ENCODE measurements at places on chromosomes 13 and 19.

- peak; percentile 77 for DNase-seq
Observed at GRCh38 chr19:17429641-17430113, 9.8 kb downstream of the MVB12A start.

DNA sequence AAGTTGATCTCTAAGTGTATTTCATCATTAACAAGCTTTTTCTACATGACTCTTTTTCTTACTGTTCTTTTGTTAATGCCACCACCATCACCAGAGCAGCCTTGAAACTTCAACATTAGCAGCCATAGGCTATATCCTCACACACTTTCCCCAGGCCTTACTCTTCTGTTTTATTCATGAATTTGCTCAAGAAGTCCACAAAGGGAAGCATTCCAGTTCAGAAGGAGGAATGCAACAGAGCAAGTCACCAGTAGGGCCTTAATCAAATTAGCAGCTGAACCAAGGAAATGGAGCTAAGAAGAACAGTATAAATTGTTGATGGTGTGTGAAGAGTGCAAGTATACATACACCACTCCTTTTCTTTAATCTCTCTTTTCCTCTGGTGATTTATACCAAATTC is 223.1 kb downstream of the NBEA start:
- DNase-seq = no peak

DNA sequence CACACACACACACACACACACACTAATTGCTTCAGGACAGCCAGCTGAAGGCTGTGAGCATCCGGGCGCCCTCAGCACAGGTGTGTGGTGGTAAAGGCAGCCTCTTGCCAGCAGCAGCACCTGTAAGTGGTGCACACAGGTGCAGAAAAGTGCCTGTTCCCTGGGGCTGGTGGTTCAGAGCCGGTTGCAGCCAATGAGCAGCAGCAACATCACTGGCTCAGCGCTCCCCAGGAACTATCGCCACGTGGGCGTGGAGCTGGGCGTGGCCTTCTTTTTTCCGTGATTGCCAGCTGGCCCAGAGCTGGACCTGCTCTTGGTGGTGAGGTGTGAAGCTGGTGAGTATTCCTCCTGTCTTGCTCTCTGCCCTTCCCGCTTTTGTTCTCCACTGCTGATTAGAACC is at the start of gene NLRP5:
Gene NLRP5 (plus strand): TSS at position 289 of the 400 bp plus-strand sequence.
- no peak for DNase-seq

GRCh38 chr13:36709136-36709890 is 35.5 kb downstream of the SERTM1 start:
- DNase-seq = no peak

GRCh38 chr13:60837806-60838205 is 440.8 kb downstream of the TDRD3 start:
- DNase-seq = no peak

GRCh38 chr13:66468656-66469055 is 761.5 kb downstream of the PCDH9 start:
- no peak for DNase-seq

DNA sequence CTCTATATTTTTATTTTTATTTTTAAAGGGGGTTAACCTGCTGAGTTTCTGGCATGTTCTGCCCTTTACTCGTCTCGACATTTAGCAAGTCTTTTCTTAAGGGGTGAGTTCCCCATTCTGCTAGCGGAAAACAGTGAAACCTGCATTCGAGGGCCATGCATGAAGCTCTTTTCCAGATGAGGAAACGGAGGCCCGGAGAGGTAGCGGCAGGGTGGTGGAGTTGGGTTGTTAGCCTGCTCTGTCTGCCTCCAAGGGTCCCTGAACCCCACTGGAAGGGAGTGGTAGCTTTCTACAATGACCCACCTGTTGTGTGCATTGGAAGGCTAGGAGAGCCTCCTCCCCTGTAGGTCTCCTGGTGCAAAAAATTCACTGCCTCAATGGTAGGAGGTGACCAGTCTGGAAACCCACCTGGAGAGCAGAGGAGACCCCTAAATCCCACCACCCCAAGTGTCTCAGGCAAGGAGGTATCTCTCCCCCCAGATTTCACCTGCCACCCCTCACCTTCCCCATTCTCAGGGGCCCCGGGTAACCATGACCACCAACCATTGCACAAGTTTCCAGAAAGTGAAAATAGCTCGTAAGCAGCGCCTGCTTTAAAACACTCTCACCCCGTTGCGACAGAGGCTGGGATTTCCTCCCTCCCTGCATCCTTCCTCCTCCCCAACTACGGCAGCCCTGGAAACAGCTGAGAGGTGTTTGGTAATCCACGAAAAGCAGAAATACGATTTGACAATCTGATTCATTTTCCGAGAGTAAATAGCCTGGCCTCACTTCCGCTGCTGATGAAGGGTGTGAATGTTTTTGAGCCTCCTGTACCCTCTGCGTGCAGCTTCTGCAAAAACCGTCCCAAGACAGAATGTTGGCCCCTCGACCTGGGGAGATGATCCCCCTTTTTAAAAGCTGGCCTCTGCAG is 3.5 kb downstream of the KLF2 start:
- peak; percentile 84 for DNase-seq

GRCh38 chr13:66128692-66129269 is 1101.4 kb downstream of the PCDH9 start:
- no peak for DNase-seq

DNA sequence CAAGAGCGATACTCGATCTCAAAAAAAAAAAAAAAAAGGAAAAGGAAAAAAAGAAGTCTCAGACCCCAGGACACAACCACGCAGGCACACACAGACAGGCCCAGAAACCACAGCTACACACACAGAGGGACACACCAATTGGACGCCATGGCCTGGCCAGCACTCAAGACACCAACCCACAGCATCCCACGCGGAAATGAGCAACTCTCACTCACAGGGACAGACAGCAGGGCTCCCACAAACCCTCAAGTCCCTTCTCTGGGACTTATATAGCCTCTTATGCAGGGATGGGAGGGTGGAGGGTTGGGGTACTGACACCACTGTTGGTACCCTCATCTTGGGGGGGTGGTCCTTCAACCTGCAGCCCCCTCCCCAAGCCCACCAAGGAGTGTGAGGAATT is 5.9 kb downstream of the NOTCH3 start:
- DNase-seq = no peak

DNA sequence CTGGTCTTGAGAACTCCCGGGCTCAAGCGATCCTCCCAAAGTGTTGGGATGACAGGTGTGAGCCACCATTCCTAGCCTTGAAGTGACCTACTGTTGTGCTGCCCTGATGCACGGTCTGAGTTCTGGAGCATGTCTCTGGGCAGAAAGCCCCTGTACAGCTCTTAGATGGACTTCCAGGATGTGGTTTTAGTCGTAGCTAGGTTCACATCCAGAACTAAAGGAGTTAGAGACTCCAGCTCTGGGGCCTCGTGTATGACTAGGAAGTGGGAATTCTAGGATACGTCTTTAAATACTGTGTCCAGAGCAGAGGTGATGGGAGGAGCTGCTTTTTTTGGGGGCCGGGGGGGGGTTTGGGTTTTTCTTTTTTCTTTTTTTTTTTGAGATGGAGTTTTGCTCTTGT is 12.2 kb downstream of the UPF1 start:
- DNase-seq = no peak

DNA sequence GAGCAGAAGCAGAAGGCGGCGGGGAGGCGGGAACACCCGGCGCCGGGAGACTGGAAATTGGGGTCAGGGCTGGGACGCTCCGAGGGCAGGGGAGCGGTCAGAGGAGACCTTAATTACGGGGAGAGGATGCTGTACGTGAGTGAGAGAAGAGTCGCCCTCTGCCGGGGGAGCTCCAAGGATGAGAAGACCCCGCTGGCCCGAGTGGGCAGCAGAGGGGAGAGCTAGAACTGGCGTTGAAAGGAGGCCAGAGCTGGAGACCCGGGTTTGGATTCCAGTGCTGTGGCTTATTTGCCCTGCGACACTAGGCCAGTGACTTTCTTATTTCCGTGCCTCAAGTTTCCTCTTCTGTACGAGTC is 536 bp downstream of the FAM32A start:
- DNase-seq = no peak

GRCh38 chr13:50596156-50596555 is 247.3 kb downstream of the DLEU7 start:
- no peak for DNase-seq

GRCh38 chr13:23449398-23450162 is 16.1 kb upstream of the SACS start:
- no peak for DNase-seq

DNA sequence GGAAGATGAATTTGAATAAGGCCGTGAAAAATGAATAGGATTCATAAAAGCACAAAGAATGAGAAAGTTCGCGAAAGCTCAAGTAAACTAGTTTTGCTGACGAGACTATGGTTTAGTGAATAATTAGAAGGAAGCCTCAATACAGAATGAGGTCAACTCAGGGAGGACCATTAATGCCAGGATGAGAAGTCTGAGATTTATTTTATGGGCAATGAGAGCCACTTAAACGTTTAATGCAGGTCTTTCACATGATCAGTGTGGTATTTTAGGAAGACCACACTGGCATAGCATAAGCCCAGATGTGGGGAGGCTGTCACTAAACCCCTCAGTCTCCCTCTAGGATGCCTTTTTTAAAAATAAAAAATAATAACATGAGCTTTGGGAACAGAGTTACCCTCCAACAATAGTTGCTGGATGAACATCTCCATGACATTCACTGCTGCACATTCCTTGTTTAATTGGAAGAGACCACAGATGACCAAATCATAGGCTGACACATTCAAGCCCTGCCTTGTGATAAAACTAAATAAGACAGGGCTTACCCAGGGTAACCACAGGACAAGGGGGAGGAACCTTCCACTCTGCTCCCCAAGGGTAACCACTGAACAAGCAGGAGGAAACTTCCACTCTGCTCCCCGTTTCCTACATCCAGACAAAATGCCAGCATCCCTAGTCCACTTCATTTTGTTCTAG is 43.6 kb upstream of the LSM14A start:
- no peak for DNase-seq

- DNase-seq = no peak
Observed at GRCh38 chr19:29860492-29860891, 48.7 kb downstream of the CCNE1 start.

- DNase-seq = no peak
Observed at GRCh38 chr19:44600466-44600865, 12.9 kb upstream of the IGSF23 start.

- peak; percentile 77 for DNase-seq
Observed at GRCh38 chr13:23701636-23702035, 131.4 kb downstream of the TNFRSF19 start.

- peak; percentile 83 for DNase-seq
Observed at GRCh38 chr19:39398297-39398864, 7.2 kb downstream of the MED29 start.

GRCh38 chr13:39512687-39513086 is 90.3 kb downstream of the LHFPL6 start:
- no peak for DNase-seq

DNA sequence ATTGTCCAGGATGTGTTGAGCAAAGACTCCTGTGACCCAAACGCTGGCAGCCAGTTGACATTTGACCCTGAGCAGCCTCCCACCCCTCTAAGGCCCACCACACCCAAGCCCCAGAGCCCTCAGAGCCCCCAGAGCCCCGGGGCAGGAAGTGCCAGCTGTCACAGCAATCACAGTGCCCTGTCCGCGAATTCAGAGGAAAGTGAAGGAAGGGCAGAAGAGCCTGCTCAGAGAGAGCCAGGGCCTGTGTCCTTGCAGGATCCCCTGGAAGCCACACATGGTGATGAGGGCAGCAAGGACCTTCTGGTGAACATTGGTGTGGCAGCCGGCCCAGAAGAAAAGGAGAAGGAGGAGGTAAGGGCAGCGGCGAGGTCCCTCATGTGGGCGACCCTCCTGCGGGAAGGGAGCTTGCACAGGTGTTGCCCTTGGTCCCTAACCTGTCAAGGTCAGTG is 63.7 kb downstream of the SPATA13 start:
- DNase-seq = no peak

- DNase-seq = no peak
Observed at GRCh38 chr13:67275351-67275960, 45.3 kb upstream of the PCDH9 start.

DNA sequence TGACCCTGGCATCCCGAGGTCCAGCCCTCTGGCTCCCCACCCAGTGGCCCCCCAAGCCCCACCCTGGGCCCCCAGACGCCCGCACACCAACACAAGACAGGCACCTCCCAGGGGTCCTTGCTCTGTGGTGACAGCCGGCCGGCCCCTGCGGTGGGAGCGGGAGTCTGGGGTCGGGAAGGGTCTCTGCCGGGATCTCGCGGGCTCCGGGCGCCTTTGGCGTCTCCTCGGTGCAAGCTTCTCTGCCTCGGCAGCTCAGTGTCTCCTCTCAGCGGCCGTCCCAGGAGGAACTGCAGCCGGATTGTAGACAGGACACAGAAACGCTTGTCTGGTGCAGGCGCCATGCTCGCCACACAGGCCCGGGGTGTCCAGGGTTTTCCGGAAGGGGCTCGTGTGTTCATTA is 43.7 kb downstream of the TMEM255B start:
- DNase-seq = no peak

DNA sequence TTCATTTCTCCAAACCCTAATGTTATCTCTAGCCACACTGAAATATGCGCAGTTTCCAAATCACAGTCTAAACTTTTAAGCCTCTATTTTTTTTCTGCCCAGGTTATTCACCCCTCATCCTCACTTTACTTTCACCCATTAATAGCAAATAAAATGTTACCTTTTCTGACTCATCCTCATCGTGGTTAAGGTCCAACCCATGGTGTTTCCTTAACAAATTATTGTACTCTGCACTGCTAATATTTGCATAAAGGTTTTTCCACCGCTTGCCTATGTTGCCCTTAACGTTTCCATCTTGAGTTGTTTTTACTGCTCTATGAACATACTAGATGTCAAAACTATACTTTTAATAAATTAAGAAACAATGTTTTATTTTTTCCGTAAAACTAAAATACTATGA is 780.9 kb upstream of the KLHL1 start:
- no peak for DNase-seq

DNA sequence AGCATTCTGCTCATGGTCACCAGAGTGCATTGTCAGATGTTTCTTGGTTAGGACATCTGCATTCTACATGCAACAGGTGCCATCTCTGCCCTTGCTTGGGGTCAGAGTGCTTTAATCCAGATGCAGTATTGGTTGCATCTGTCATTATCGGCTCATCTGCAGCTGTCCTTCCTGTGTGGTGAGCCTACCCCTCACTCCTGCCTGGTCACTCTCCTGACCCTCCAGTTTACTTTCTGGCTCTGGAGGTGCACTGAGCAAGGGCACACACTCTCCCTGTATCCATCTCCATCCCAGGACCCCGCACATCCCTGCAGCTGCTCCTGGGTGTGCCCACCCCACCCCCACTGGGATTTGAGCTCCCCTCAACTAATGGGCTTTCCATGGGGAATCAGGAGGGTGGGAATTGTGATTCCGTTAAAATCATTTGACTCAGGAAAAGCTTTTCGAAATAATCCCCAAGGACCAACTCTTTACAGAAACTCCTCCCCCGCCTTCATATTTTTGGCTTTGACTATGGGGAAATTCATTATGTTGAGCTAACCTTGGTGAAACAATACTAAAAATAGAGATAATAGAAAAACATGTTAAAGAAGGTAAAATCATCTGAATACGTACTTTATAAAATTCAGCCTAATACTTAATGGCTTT is 70.2 kb downstream of the COL4A2 start:
- no peak for DNase-seq

- DNase-seq = no peak
Observed at GRCh38 chr19:6087074-6087571, 23.2 kb downstream of the RFX2 start.

Measured in gastrocnemius medialis (tissue), 4 donors.